ENCODE measurements at places on chromosomes 13 and 19. TPM values are rescaled to one million over a fixed set of nuclear protein-coding genes. Genes with fewer than 3 reads are reported as not detected.

DNA sequence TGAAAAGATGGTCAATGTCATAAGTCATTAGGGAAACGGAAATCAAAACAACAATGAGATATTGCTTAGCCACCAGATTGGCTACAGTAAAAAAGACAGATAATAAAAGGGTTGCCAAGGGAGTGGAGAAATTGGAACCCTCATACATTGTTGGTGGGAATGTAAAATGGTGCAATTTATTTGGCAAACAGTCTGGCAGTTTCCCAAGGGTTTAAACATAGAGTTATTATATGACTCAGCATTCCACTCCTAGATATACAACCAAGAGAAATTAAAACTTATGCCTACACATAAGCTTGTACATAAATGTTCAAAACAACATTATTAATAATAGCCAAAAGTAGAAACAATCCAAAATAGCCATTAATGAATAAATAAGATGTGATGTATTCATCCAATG lies 9.9 kb upstream of the ZNF227 start:
- no peak for DNase-seq

DNA sequence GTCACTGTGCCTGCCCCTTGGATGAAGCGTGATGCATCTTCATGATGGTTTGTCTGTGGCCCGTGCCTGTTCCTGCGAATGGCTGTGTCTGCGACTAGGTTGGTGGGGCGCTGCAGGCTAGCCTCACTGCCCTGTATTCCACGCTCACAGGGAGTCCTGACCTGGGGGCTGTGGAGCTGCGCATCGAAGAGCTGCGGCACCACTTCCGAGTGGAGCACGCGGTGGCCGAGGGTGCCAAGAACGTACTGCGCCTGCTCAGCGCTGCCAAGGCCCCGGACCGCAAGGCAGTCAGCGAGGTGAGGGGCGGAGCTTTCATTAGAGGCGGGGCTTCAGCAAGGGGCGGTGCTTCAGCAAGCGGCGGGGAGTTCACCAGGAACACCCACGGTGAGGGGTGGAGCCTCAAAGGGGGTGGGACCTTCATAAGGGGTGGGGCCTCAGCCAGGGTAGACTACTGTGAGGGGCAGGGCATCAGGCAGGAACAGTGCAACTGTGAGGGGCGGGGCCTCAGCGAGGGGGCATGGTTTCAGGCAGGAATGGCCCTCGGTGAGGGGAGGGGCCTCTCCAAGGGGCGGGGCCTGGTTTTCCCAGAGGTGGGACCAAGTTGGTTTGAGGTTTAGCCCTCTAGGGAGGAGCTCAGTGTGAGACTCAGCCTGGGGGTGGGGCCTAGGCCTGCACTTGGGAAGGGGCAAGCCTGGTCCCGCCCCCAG lies 17.2 kb downstream of the PKN1 start:
- no peak for DNase-seq

DNA sequence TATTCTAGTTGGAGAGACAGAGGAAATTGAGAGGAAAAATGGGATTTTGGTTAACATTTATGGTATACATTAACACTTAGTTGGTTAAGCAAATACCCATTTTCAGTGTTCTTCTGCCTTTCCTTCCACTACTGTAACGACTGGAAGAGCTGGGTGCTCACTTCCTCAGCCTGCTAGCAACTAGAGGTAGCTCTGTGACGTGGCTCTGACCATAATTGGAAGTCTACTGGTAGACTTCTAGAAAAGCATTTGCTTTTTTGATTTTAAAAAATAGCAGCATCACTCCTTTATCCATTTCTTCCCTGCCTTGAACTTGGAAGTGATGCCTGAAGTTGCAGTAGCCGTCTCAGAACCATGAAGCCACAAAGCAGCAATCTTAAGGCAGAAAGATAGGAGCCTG lies 15.9 kb downstream of the NHLRC3 start:
- DNase-seq, result no peak

DNA sequence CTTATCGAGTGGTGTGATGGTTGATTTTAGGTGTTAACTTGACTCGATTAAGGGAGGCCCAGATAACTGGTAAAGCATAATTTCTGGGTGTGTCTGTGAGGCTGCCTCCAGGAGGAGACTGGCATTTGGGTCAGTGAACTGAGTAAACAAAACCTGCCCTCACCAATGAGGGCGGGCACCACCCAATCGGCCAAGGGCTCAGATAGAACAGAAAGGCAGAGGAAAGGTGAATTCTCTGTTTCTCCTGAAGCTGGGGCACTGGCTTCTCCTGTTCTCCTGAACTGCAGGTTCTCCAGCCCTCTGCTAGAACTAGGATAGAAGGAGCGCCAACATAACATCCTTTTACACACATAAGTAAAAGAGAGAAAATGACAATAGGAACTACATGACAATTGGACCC lies 35.1 kb downstream of the ESD start:
- no peak for DNase-seq

DNA sequence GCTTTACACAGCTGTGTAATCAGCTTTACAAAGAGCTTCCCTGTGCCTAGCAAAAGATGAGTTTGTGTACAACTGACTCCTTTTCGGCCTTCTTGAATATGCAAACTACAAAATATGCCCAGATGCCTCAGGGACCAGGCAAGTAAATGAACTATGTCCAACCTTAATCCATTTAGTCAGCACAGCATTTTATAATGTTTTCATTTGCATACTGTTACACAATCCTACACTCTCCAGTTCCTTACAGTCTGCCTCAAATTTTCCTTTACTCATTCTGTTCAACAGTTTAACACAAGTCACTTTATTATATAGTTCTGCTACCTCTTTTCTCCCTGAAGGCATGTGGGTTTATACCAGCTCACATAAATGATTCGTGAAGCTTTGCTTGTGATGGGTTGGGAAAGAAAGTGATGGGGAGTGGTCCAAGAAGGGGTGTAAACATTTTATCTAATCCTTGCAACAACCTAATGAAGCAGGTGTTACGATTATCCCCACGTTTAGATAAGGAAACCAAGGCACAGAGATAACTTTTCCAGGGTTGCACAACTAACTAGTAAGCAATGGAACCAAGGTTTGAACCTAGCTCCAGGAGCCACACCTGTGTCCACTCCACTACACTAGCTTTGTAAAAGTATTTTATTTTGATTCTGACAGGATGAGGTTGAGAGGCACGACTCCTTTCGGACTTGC lies 3.3 kb upstream of the USP12 start:
- no peak for DNase-seq

DNA sequence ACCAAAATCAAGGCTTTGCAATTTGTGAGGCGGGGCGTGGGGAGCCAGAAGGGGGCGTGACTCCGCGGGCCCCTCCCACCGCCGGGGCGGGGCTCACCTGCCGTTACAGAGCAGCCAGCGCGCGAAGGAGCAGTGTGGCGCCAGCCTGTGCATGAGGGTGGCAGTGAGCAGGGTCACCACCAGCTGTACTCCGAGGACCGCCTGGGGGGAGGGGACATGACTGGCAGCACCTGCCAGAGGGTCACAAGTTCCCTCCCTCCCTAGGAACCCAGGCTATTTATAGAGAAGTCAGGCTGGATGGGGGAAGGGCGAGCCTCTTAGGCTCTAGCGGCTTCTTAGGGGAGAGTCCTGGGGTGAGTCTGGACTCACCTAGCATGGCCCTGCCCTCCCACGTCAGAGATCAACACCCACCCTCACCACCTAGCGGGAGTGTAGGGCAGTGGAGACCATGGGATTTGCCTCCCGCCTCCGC lies 3.6 kb downstream of the TMEM161A start:
- DNase-seq, result no peak

- DNase-seq, result peak; percentile 92
Measured at GRCh38 chr19:51688671-51689571, 4.2 kb upstream of the SPACA6 start.

- DNase-seq, result no peak
Measured at GRCh38 chr19:7687177-7687576, 6.5 kb downstream of the TRAPPC5 start.

DNA sequence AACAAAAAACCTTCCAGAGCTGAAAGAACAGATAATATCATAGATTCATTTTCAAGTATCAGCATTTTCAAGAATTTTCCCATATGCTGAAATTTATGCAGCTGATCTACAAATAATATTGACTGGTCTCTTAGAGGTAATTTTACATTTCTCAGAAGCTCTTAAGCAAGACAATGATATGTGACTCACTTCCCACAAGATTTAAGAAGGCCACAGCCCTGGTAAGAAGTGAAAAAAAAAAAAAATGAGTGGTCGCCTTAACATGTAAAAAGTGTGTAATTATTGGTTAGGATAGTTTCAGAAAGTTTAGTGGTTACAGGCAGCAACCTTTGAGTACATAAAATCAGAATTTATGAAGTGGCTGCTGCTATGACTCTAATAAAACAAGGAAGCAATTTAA lies 54.5 kb downstream of the NUFIP1 start:
- no peak for DNase-seq

DNA sequence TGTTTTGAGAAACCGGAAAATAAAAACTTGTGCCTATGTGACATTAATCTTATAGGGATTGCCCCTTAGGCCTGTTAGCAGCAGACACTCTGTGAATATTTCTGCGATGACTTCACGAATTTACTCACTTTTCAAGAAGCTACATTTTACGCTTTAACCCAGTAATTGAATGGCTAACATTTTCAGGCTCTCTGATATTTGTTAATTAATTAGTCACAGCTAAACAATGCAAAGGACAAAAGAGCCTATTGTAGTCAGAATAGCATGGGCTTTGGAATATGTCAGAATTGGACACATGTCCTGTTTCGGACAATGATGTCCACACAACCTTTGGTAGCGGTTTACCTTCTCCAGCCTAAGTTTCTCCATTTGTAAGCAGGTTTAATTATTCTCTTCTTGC lies 506.6 kb downstream of the EFNB2 start:
- DNase-seq, result no peak

GRCh38 chr19:44499962-44500949 lies at the start of gene ZNF180:
Gene ZNF180 (minus strand): TSS chr19:44500522. CDS start chr19:44497334, 3,188 bp downstream.
- DNase-seq, result peak; percentile 97

DNA sequence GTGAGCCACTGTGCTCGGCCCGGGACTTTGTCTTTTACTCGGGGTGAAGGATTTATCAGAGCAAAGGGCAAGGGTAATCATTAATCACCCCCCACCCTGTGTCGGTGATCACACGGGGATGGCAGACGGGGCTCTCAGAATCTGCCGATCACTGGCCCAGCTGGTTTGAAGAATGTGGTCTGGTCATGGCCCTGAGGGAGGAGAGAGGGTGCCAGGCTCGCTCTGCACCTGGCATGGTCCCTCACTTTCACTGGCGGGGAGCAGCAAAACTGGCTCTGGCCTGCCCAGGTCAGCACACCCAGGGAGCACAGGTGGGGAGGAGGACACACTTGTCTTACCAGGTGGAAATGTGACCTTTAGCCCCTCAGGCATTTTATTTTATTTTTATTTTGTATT lies 10.2 kb downstream of the REEP6 start:
- DNase-seq, result no peak

- no peak for DNase-seq
Measured at GRCh38 chr13:33105387-33106005, 89.3 kb downstream of the KL start.

- DNase-seq, result no peak
Measured at GRCh38 chr19:18259893-18260292, 14.4 kb downstream of the IQCN start.

GRCh38 chr13:99811067-99811700 lies 160.4 kb downstream of the ZIC5 start:
- DNase-seq, result no peak

GRCh38 chr19:14686411-14686810 lies 3.4 kb upstream of the ZNF333 start:
- no peak for DNase-seq

DNA sequence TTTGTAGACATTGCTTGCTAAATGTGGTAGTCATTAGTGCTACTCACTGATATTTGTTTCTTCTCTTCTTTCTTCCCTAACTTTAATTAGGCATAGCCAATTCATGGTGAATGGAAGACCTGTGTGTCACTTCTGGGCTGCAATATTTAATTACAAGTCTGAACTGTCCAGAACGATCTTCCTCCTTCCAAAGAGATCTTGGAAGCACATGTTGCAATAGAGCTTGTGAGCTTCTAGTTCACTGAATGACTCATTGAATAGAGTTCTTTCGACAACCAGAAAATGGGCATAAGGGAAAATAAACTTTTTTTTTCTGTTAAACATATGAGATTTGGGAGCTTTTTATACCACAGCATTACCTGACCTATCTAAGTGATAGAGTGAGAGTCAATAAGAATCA lies 1264.6 kb downstream of the PCDH9 start:
- DNase-seq, result no peak

DNA sequence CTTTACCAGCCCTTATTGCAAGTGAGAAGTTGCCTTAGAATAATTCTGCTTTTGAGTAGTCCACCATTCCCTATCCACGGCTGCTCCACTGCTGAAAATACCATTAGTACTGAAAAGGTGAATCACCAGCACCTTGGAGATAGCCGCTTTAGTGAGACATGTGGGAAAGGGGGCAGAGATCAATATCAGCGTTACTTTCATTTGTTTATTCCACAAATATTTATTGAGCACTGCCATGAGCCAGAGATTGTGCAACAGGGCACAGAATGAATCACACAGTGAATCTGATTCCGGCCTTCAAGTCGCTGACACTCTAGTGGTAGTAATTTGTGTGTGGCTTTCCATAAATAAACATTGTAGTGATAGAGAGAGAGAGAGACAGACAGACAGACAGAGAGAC lies 31.5 kb upstream of the MYO16 start:
- no peak for DNase-seq

DNA sequence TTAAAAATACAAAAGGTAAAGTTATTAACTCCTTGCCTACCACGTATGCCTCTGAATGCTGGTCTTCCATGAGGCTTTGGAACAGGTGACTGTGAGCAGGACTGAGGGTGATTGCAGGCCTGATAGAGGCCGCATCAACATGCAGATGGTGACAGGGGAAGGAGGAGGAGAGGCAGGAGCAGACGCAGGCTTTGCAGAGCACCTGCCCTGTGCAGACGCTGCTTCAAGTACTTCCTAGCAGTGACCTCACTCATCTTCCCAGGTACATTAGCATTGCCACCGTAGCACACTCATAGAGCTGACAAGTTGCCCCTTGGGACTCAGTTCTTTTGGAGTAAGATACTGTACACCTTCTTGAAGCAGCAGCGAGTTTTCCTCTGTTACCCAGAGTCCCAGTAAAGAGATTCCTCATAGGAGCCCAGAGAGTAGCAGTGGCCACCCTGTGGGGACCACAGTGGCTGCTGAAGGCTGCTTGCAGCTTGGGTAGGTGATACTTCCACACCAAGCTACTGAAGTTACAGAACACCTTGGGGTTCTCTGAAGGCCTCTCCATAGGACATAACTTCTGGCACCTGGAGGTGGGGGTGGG lies 56.0 kb downstream of the ZNF536 start:
- DNase-seq, result peak; percentile 12

- DNase-seq, result no peak
Measured at GRCh38 chr19:45764945-45765701, 3.9 kb downstream of the SIX5 start.

The LILRB4 gene
- 3.1 TPM for total RNA-seq

The CYP4F8 gene
- 21.6 TPM for total RNA-seq

The PSPN gene
- total RNA-seq, result 1.1 TPM

The ZNF444 gene
- 25.8 TPM for total RNA-seq

The SHC2 gene
- 27.6 TPM for total RNA-seq

The ZNF558 gene
- total RNA-seq, result 28.9 TPM

The APOE gene
- total RNA-seq, result 61.2 TPM

The ZNF560 gene
- not detected for total RNA-seq

The SYNGR4 gene
- not detected for total RNA-seq

The KRTDAP gene
- not detected for total RNA-seq

The SBSN gene
- not detected for total RNA-seq

Data from ureter (tissue), 1 donor.